ENCODE measurements at places on chromosomes 12 and 14.

GRCh38 chr14:103137689-103138300 is 14.5 kb downstream of the TNFAIP2 start:
- no peak for DNase-seq

GRCh38 chr14:71403656-71404055 is 496.4 kb downstream of the PCNX1 start:
- no peak for DNase-seq

- no peak for DNase-seq
Measured at GRCh38 chr12:70449074-70449752, 83.1 kb downstream of the KCNMB4 start.

DNA sequence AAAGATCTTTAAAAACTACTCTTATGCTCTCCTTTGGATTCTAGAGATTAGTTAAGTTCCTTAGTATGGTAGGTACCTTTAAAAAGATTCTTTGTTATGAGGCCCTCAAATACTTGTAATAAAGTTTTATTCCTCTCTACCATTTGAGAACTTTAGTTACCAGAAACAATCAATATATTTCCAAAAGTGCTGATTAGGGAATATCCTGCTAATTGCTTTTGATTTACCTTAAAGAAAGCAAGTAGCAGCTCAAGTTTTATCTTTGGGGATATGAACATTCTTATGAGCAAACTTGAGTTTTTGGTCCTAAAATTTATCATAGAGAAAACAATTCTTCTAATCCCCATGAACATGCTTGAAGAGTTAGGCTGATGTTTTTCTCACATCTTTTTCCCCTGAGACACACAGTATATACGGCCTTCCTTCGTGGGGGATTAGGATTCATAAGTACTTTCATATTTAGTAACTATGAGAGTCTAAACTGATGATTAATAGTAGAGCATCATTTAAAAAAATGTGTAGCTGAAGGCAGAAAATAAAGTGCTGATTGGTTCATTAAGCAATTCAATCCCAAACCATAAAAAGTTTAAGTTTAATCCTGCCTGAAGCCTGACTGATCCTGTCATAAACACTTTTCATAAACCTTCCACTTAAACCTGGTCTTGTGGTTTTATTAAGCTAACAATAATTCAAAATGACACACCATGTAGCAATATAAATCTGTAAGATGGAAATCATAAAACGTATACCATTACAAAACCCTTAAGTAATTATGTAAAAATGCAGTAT is 380.5 kb upstream of the FBXO33 start:
- no peak for DNase-seq

DNA sequence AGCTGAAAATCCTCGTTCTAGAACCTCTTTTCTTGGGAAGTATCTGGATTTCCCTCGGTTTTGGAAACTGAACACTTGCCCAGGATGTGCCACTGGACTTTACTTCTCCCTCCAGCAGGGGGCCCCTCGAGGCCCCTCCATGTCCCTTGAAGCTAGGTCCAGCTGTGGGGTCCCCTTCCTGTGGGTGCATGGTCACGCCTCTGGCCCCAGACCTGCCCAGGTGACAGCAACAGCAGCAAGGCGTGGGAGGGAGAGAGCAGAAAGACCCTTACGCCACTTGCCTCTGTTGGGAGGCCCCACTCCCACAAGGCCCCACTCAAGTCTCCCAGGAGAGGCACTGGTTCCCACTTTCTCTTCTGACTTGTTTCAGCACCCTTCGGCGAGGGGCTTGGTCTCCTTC is 3.1 kb downstream of the SLC25A29 start:
- DNase-seq, result no peak

DNA sequence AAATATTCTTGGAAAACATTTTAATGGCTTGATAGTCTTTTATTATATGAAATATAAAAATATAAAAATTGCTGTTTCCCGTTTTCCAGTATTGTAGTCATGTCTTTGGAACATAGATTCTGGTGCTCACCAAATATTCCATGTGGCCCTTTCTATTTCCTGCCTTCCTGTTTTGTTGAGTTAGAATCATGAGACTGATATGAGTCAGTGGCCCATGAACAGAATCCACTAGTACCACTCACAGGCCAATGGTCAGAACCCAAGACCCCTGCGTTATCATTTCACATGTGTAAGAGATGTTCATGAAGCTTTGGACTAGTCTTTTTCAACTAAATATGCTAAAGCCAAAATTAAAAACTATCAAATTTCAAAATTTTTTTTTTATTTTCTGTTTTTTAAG is 56.9 kb downstream of the BICD1 start:
- DNase-seq, result no peak

DNA sequence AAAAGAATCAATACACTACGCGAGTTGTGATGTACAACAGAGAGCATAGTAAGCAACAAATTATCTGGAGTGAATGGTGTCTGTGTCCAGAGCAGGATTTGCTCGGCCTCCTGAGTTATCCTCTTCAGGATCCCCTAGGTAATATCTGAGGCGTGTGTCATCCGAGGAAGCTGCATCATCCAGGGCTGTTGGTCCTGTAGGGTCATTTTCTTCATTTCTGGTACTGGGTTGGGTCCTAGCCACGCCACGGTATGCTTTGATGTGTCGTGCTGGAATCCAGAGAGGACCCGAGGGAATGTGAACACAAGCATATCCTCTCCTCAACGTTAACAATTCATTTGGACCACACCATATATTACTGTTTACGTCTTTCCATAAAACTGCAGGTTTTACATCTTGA is 19.0 kb upstream of the CLEC4E start:
- DNase-seq, result no peak

DNA sequence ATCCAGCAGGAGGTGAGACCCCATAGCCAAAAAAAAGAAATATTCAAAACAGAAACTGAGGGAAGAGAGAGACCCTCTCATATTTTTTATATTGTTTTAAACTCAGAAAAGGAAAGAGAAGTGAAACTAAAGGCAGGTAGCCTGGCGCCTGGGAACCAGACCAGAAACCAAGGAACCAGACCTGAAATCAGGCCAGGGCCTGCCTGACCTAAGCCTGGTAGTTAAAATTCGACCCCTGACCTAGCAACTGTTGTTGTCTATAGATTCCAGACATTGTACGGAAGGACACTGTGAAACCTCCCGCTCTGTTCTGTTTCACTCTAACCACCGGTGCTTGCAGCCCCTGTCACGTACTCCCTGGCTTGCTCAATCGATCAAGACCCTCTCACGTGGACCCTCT is 38.5 kb upstream of the CD163 start:
- DNase-seq, result no peak

DNA sequence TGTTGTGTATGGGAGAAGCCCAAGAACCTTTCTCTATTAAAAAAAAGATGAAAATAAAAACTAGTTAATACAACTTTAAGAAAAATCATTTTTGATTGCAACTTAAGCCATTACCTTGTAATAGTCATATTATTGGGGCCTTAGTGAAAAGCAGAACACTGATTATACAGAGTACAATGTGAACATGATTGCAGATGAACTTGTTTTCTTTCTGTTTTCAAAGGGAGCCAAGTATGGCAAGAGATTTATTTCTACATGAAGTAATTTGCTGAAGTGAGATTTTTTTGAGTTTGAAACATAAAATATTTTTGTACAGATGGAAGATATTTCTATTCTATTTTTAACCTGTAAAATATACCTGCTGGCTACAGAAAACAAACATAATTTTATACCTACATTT is 104.9 kb downstream of the GPR135 start:
- DNase-seq, result no peak

DNA sequence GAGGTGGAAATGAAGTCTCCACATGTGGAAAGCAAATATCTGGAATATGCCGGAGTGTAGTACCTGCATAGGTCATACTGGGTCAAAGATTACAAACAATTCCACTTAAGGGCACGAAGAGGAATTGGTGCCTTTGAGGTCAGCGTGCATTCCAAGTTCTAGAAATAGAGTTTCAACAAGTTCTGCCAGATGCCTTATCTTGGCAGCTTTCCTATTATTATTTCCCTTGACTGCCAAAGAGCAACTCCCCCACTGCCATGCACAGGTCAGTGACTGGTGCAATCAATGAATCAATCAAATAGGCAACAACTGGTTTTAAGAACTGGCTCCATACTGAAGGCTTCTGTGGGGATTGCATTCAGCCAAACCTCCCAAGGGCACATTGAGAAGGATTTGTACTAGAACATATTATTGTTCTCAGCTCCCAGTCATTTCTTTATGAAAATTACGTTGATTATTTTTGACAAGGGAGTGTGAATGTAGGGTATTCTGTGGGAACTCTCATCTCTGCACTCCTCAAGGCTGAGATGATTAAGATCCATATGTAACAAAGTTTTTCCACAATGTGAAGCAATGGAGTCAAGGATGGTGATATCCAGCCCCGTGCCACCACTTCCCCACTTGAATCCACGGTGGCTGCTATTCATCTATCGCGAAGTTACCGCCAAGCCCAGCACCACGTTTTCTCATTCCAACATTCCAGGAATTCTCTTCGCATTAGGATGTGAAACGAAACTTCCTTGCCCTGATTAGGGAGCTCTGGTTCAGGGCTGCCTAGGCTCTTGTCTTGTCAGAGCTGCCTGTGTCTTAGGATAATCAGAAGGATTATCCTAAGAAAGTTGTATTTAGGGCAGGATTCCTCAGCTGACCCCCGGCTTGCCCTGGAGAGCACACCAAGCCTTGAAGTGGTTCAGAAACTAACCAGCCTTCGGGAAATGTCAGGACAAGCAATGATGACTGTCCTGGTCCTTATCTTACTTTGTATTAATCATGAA is 115.1 kb upstream of the PCED1B start:
- no peak for DNase-seq

DNA sequence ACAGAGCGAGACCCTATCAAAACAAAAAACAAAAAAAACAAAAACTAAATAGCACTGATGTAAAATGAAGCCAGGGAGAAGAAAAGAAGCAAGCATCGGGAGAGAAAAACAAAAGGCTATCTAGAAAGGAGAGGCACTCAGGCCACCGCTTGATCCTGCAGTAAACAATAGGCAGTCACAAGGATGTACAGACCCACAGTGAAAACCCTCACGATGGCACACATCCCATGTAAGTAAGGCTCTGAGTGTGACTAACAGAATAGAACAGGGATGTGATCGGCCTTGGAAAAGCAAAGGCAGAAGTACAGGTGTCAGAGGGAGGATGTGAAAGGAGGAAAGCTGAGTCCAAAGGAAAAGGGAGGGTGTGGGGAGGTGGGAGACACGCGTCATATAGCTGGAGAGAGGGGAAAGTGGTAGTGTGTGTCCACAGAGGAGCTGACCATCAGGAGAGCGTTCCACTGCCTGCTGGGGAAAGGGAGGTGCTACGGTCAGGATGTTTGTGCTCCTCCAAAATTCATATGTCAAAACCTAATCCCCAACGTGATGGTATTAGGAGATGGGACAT is 31.5 kb downstream of the CAMKK2 start:
- DNase-seq, result no peak

DNA sequence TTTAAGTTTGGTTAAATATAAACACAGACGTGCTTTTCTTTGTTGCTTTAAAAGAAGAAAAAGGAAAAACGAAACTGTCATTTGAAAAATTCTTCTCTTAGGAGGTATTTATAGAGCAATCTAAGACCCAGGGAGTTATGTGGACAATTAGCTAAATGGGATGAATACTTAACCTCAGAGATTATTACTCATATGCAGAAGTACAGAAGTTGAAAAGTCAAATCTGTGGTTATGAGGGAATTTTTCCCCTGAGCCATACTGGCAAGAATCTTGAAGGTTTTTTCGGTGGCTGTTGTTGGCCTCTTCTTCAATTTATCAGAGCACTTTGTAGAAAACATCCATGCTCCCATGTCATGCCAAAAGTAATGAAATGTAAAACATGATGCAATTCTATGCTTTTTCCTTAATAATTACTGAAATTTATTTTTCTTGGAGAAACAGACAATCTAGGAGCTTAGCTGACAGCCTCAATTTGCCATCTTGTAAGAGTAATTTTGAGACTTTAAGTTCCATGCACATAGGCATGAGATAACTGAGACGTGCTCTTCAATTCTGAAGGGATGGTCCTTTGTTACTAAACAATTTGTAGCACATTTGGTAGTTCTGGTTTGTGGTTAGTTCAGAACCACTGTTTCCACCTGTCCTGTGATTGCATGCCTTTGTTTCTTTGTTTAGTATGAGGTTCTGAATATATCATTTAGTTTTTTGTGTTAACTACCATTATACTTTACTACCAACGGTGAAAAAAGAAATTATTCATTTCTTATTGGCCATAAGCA is 126.6 kb downstream of the BCAT1 start:
- DNase-seq, result no peak

DNA sequence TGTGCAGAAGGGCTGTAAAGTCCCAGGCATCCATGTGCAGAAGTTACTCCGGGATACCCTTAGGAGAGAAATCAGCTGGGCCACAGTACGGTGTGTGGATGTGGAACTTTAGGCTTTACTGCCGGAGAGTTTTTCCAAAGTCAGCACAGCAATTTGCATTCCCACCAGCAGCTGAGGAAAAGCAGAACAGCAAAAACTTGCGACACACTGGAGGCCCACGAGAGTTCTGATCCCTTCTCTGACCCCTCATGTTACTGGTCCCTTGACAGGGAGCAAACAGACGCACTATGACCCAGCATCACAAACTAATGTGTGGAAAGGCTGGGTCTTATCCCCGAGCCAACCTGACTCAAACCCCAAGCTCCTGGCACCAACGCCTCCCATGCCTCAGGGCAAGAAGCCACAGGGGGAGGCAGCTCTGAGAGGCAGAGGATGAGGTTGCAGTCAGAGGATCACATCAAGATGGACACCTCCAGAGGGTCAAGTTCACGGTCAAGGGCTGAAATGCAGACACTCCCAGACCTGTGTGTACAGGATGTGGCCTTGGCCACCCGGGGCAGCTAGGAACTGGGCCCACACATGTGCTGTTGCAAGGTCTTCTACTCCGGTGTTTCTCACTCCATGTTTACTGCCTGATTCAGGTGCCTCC is 38.6 kb downstream of the CCDC88C start:
- DNase-seq, result no peak

- DNase-seq, result no peak
Measured at GRCh38 chr14:69876848-69877306, 2.3 kb upstream of the SMOC1 start.

GRCh38 chr12:57456737-57457490 is 1.8 kb downstream of the INHBE start:
- no peak for DNase-seq

DNA sequence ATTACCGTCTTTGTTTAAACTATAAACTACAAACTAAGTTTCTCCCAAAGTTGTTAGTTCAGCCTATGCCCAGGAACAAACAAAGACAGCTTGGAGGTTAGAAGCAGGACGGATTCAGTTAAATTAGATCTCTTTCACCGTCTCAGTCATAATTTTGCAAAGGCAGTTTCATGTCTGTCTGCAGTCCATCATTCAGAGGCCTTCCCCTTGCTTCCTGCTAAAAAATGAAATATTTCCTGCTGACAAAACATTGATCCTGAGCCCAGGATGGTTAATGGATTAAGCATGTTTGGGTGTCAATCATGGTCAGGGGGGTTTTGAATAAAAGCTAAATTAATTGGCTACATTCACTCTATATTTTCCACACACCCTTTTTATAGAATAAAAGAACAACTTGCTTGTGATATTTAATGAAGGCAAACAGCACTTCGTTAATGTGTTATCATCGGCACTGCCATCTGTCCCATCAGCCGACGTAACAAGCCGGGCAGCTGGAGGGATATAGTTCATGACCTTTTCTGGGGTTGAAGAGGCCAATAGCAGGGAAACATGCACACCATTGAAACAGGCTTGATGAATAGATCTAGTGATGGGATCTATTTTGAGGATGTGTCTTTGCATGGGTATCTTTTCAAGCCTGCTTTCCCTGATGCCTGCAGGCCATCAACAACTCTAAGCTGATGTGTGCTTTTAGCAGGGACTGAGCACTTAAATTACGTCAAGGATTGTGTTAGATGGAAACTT is 521.3 kb upstream of the TMEM132C start:
- DNase-seq, result no peak

All from amygdala (tissue), 56 donors.